ENCODE measurements at places on chromosomes 7 and 10.

GRCh38 chr10:60518745-60519144 lies 129.1 kb upstream of the ANK3 start:
- no peak for DNase-seq

DNA sequence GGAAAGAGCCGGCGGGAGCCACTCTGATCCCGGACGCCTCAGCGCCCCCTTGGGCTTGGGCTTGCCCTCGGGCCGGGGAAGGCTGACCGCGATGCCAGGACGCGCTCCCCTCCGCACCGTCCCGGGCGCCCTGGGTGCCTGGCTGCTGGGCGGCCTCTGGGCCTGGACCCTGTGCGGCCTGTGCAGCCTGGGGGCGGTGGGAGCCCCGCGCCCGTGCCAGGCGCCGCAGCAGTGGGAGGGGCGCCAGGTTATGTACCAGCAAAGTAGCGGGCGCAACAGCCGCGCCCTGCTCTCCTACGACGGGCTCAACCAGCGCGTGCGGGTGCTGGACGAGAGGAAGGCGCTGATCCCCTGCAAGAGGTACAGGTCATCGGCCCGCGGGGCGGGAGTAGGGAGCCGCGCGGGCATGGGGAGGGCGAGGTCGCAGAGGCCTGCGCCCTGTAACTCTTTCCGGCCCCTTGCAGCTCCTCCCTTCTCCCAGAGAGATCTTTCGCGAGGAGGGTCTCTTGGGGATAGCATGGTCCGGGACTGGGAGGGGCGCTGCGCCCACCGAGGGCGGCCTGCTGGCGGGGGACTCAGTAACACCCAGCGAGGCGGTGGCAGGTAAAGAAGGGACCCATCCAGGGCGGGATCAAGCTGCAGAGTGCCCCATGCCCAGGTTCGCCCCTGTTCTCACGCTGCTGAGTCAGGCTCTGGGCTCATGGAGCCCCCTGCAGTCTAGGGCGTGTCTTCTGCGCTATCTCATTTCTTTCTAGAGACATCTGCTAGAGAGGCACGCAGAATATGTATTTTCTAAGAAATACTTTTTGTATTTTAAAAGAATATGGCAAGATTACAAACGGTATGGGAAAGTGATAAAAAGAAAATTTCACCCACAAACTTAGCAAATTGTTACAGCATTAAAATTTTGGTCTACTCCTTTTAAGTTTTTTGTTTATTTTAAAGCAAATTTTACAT lies 687 bp downstream of the EPDR1 start:
- no peak for DNase-seq

DNA sequence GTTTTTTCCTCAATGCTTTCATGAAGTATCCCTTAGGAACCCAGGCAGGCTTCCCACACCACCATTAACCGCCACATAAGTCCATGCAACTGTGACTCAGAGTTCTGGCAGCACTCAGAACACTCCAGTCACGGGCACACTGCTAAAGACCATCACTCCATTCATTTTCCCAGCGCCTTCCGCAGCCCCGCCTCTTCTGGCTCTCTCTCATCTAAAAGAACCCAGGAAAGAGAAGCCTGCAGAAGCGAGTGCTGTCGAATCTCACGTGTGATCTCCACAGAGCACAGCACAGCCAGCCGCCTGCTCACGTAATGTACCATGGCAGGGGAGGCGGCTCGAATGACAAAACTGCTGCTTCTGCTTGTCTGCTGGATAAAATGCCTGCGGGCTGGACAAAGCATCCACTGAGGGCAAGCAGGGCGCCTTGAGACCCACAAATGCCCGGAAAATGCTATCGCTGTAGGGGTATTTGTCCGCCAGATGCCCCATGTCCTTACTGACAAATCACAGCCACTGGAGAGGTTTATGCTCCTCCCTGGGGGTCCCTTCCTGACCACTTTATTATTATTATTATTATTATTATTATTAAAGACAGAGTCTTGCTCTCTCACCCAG lies 1.8 kb downstream of the PSMG3 start:
- peak; percentile 95 for DNase-seq

- no peak for DNase-seq
These were observed 23.2 kb upstream of the SDK1 start for GRCh38 chr7:3277604-3278572.

GRCh38 chr7:46478046-46478445 lies 557.0 kb upstream of the IGFBP3 start:
- DNase-seq: peak; percentile 79

GRCh38 chr10:113171662-113172061 lies 221.6 kb downstream of the TCF7L2 start:
- no peak for DNase-seq

- no peak for DNase-seq
These were observed 71.3 kb downstream of the OSBPL3 start for GRCh38 chr7:24908727-24909126.

GRCh38 chr10:97540669-97541500 lies 31.7 kb upstream of the ANKRD2 start:
- DNase-seq: no peak

DNA sequence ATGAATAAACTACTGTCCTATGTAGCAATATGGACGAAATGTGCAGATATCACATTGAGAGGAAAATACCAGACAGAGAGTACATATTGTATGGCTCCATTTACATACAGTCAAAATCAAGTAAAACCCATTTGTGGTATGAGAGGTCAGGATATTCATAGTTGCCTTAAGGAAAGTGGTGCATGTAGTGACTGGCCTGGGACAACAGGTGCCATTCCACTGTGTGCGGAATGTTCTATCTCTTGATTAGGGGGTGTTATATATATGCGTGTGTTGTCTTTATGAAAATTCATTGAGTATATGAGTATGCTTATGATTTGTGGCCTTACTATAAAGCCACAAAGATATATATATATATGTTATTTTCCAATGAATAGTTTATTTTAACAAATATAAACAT lies 964.0 kb downstream of the SORCS3 start:
- no peak for DNase-seq

DNA sequence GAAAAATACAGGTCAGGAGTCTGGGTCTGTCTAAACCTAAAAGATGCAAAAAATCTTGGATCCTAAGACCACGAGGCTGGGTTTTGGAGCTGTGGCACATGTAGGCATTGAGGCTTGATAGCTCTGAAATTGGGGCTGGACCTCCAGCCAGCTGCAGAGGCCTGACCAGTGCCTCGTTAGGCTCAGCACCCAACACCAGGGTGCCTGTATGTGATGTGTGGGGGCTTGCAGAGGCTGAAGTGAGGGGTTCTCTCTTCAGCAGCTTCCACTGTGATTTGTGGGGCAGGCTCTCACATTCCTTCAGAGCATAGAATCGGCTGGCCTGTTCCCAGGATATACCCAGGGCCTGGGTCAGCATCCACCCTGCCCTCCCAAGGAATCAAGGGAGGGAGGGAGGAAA lies 247.8 kb downstream of the BUB3 start:
- no peak for DNase-seq

GRCh38 chr10:125269716-125270115 lies 109.4 kb upstream of the CTBP2 start:
- DNase-seq: no peak

DNA sequence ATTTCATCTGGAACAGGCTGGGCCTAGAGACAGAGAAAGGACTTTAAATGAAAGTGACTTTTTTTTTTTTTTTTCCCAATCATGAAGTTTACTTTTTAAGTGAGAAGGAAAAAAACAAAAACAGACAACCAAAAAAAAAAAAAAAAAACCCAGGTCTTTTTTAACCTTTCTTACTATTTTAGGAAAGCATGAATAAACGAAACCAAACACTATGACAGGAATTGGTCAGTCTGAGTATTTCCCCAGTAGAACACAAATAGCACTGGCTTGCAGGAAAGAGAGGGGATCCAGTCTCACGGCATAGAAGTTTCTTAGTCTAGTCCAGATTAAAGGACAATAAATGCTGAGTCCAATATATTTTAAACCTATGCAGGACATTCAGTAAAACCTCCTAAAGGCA lies 180.5 kb upstream of the CCDC6 start:
- no peak for DNase-seq

DNA sequence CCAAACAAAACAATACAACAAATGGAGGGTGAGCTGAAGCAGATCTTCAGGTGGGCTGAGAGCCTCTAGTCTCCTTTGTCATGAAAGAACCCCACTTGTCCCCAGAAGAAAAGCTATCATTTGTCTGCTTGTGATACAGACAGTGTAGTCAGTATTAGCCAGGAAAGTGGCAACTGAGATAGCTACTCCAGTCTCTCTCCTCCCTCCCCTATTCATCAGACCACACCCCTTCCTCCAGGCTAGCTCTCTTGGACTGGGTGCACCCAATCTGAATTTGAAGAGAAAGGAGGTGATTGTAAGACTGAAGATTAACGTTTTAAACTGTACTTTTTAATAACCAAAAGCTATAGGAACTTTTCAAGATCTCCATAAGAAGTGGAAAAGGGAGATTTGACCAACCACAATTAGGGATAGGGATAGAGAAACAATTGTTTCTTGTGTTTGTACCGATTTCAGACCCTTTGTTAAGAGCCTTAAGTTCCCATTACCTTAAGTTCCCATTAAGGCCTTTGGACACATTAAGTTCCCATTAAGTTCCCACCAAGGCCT lies 14.1 kb downstream of the BMPR1A start:
- DNase-seq: no peak

DNA sequence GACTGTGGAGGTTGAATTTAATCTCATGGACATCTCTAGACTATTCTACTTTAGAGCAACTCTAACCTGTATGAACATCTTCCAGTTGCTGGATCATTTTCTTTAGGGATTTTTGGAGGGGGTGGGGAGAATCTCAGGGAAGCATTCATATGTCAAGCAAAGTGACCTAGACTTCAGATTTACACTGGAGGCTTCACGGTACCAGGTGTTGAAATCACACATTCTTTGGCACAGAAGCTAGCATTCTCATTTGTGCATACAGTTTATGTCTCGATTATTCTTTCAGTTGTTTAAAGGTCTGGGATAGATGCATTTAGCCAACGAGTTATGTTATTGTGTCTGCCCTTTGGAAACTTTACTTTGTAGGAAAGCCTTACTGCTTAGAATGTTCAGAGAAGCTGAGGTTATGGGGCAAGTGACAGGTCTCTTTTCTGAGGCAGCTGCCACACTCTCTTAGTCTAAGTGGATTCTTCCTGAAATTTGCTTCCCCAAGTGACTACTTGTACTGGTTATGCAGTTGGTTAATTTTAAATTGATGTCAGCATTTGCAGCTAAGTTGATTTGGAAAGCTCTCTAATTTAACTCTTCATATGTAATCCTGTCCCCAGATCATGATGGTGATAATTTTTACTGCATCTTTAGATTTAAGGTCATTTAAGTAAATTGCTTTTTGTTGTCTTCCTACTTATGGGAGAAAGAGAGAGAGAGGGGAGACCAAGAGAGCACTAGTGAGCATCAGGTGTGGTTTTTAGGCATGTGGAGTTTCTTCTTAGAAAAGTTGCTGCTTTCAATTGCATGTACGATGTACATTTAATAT lies 153.8 kb downstream of the PRKG1 start:
- no peak for DNase-seq

- DNase-seq: no peak
These were observed 12.8 kb downstream of the ZC3HAV1L start for GRCh38 chr7:139023076-139023475.

GRCh38 chr7:88042157-88042556 lies 108.1 kb downstream of the ADAM22 start:
- no peak for DNase-seq

- no peak for DNase-seq
These were observed 6.1 kb downstream of the NAMPT start for GRCh38 chr7:106278695-106279094.

DNA sequence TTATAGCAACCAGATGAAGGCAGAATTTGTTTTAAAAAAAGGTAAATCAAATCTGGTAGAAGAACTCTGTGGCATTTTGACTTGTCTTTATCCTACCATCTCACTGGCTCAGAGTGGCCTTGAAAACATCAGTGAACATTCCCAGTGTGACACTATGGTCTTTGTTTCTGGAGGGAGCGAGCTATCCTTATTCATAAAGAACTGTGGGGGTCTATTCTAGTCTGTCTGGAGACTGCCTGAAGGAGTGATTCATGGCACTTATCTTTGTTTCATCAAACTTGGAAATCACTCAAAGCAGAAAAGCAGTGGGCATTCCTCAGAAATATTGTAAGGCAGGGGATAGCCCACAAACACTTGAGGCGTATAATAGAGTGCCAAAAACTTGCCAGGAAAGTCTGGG lies 719.1 kb downstream of the PCDH15 start:
- DNase-seq: no peak

GRCh38 chr7:54827734-54828133 lies 68.7 kb upstream of the SEC61G start:
- no peak for DNase-seq

DNA sequence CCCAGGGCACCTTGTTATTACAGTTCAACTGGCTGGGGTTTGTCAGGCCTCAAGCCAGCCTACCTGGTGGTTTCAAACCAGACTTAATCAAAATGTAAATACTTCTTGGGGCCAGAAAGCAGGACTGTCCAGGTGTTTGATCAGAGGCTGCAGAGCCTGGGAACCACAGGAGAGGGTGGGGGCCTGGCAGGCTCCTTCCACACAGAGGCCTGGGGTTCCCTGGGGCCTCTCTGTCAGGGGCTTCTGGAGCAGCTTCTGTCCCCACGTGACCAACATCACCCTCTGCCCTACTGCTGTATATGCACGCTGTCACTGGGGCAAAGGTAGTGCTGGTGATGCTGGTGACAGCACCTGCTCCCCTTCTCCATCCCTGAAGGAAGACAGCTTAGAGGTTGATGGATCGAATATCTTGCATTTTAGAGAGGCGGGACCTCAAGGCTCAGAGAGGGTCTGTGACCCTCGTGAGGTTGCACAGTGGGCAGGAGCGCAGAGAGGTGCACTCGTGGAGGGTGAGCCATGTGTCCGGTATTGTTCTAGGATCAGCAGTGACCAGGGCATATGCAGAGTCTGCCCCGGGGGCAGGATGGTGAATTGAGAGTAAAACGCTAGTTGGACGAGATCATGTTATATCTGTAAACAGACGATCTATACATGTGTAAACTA lies 95.4 kb downstream of the GRK5 start:
- no peak for DNase-seq

DNA sequence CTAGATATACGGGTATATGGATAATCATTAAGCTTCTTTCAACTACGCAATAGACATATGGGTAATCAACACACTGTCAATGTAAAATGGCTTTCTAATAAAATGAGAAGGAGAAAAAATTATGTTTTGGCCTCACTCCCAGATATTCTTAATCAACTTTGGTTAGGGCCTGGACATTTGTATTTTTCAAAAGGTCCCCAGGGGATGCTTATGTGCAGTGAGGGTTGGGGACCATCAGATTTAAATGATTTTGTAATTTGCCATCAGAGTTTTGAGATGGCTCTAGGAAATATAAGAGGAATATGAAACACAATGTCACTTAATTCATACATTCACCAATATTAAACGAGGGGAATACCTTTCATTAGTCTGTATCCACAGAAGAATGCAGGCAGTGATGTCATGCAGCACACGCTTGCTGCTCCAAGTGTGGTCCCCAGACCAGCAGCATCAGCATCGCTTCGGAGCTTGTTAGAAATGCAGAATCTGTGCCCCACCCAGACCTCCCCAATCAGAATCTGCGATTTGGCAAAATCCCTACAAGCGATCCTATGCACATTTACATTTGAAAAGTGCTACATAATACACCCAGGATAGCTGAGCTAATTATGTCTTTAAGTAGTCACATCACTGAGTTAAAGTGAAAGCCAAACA lies 75.1 kb downstream of the INHBA start:
- no peak for DNase-seq
